Thoracic aorta (tissue), 2 donors: ENCODE measurements at places on chromosomes 1 and 21.

DNA sequence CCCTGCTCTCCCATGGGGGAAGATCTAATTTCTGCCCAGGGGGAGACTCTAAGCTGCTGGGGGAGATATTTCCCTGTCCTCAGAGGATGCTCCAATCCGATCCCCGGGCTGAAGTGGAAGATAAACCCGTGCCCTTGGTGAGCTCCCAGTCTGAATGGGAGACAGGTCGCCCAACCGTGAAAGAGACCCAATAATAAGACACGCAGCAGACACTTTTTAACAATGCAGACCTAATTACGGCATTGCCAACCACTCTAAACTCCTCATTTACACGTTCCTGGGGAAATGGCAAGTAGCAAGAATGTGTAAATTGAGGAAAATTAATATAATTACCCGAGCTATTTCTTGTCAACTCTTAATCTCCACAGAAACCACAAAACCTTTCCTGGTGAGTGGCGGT is 48.7 kb upstream of the ACTL8 start:
- no peak for DNase-seq

GRCh38 chr1:160437432-160438316 is 37.3 kb downstream of the VANGL2 start:
- no peak for DNase-seq

DNA sequence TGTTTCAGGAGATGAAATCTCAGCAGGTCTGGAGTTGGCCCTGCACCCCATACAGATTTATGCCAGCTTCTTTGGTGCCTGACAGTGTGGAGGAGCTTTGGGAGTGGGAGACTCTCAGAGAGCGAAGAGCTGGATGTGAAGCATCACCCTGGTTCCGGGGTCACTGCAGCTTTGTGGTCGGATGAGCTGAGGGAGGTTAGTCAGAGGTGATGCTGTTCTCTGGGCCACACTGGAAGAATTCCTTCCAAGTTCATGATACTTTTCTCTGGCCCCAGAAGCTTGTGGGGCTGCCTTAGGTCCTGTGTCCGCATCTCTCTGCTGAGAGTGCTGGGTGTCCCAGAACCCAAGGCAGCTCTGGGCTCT is 467.8 kb downstream of the CAMTA1 start:
- no peak for DNase-seq

- no peak for DNase-seq
Measured at GRCh38 chr1:36366091-36366661, 19.5 kb downstream of the STK40 start.

GRCh38 chr1:89943846-89944781 is 50.8 kb upstream of the ZNF326 start:
- no peak for DNase-seq

DNA sequence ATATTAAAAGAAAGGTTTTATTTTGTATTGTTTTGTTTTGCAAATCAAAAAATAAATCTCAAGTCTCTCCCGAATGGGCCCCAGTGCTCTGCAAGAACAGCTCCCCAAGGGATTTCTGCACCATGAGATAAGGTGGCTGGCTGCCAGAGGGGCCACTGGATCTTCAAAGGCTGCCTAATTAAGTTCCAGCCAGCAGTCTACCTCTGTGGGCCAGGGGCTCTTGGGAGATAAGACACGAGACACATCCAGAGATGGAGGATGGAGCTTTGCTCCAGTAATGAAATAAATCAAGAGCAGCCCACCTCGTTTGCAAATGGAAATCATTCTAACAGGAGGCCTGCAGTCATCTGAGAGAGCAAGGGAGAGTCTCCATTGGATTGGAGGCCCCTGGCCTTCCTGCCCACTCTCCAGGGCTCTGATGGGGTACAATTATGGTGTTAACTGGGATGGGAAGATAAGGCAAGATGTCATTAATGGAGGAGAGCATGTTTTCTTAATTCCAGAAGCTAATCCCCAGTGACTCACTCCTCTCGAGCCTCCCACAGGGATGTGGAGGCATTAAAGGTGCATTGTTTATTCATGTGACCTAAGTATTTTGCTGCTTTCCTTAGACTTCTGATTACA is 155.2 kb upstream of the KAZN start:
- DNase-seq, result no peak

DNA sequence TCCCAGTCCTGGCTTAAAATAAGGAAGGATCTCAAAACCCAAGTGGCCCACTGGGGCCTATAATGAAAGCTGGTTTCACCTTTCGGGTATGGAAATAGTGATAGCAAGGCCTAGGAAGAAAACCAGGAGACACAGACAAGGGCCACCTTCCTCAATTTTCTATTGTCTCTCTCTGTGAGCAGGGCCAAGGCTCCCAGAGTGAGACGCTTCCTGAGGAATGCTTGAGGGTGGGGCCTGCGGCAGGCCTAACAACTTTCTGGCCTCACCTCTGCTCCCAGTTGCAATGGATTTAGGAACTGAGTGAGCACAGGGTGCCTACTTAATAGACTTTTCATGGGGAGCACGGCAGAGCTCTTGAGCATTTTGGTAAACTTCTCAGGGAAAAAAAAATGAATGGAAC is 300.9 kb downstream of the ASTN1 start:
- no peak for DNase-seq

DNA sequence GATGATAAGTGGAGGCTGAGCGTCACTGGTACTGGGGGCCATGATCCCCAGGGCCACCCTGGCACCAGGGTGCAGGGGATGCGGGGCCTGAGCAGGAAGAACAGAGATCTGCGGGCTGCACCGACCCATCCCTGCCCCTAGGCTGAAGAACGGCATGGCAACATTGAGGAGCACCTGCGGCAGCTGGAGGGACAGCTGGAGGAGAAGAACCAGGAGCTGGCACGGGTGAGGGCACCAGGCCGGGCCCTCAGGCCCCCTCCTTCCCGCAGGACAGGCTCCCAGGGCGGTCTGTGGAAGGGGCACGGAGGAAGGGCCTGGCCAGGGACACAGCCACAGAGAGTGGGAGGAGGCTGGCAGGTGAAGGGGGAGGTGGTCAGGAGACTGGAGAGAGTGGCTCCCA is 21.8 kb downstream of the PPFIA4 start:
- no peak for DNase-seq

- DNase-seq, result no peak
Measured at GRCh38 chr1:210525716-210526454, 197.2 kb downstream of the HHAT start.

DNA sequence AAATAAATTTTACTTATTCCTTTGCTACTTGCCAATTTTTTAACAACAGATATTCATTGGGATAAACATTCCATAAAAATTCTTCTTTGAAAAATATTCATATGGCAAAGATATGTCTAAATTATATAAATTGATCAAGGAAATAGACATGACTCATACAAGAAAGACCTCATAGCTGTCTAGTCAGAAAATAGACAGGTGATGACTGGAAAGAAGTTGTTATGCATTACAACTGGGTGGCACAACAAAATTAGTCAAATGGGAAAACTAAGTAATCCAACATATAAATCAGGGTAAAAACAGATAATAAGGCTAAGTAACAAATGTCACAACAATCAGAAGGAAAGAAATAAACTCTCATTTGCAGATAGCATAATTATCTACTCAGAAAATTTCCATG is 92.0 kb downstream of the USH2A start:
- DNase-seq, result no peak

- no peak for DNase-seq
Measured at GRCh38 chr1:208461680-208462079, 217.5 kb upstream of the PLXNA2 start.

GRCh38 chr1:33176362-33176850 is 5.4 kb downstream of the TRIM62 start:
- DNase-seq, result no peak

DNA sequence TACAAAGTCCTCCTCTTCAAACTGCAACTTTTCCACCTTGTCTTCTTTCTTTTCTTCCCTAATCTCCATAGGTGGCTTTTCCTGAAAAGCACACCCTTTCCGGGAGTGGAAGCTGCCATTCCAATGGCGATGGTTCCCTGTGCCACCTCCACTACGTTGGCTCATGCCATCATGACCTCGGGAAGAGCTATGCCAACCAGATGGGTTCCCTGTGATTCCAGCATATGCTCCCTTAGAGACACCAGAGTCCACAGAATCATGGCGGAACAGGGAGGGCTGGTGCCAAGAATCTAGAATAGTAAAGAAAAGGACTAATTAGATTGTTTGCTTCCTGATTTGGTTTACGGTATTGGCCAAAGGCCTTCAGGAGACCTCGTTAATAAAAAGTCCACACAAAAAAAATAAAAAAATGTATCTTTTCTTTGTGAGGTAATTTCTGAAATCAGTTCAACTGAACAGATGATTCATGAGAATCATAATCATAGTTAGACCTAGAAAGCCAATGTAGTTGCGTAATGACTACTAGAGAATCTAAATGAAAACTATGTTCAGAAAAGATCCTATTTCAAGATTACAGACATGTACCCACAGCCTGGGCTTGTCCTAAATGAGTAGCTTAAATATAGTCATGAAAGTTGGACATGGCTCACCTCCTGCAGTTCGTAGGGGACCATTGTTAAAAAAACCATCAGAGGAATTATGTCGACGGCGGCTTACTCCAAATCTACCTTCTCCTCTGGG is 30.9 kb upstream of the CCDC17 start:
- no peak for DNase-seq

DNA sequence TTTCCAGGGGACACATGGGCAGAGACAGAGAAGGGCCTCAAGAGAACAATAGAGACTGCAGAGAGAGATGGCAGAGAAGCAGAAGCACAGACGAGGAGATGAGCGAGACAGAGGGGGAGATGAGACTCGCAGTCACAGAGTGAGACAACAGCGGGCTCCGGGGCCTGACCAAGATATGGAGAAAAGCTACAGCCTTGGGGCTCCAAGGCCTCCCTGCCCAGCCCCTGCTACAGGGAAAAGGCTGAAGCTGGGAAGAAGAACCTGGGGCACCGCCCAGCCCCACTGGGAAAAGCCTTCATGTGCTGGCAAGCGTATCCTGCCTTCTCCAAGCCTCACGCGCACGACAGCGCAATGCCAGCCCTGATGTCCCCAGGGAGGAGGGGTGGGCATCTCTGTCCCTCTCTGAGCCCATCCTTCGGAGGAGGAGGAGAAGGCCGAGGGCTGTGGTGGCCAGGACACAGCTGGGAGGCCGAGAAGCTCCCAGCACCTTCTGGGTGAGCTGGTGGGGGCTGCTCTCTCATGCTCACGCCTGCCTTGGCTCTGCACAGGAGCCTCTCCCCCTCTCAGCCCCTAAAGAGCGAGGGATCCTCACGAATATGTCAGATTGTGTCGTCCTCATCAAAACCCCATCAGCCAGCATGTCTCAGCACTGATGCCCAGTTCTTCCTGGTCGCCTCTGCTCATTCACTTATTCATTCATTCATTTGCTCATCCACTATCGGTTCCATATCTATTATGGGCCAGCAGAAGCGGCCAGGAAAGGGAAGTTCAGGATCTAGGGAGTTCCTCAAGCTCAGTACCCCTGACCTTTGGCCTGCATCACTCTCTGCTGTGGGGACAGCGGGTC is 56.6 kb downstream of the ACOT7 start:
- DNase-seq, result no peak

DNA sequence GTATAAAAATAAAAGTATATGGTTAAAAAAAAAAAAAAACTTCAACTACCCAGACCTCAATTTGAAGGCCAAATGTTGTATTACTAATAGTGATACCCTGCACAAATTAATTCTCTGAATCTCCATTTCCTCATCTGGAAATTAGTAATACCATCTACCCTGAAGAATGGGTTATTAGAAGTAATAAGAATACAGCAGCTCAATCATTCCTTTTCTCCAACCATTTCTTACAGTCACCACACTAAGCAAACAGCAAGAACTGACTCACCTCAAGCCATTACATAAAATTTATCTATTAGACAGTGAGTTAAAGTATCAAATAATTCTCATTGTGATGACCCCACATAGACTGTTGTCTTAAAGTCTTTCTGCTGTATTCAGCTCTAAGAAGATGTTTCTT is 39.6 kb downstream of the RERE start:
- no peak for DNase-seq

DNA sequence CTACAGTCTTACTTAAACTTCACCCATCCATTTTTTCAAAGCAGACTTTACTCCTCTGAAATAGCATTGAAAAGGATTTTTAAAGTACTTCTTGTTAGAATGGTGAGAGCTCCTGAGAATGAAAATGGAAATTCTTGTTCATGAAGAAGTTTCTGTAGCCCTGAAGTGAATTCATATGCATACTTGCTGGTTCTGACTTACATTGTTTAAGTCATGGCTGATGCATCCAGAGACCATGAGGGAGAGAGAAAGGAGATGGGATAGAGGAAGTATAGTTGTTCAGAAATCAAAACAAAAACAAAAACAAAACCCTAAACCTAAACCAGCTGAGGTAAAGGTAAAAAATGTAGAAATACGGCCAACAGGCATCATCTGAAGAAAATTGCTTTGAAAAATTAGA is 27.1 kb upstream of the SAMSN1 start:
- DNase-seq, result no peak

- no peak for DNase-seq
Measured at GRCh38 chr1:97441966-97442365, 478.9 kb downstream of the DPYD start.

DNA sequence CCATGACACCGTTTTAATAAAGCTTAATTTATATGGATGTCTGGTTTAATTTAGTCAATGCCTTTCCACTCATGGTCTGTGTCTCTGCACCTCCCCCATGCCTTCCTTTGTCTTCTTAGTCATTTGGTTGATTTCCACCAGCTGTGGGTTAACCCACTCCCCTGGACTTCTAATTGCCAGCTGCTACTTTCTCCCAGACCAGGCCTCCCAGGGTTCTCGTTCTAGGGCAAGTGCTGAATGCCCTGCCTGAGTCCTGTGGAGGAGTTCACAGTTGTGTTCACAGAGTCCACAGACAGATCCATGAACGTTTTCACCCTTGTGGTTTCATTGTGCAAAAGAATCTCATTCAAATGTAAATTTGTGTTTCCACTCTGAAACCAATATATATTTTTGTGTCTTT is 243.4 kb downstream of the NUF2 start:
- DNase-seq, result no peak

GRCh38 chr1:91374086-91374485 is 30.6 kb downstream of the HFM1 start:
- DNase-seq, result no peak

DNA sequence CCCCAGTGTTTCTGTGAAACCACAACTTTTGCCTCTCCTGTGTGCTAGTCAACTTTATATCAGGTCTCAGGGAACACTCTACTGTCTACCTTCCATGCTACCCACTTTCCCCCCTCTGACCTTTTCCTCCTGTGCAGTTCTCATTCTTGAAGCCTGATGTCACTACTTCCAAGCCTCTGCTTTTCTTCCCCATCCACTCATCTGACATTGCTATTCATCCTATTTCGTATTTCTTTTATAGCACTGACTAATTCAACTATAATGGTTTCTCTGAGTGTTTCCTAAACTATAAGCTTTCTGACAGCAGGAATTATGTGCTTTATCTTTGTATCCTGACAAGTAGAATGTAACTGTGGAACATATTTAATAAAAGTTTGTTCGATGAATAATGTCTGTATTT is 18.2 kb upstream of the DPH5 start:
- DNase-seq, result no peak

DNA sequence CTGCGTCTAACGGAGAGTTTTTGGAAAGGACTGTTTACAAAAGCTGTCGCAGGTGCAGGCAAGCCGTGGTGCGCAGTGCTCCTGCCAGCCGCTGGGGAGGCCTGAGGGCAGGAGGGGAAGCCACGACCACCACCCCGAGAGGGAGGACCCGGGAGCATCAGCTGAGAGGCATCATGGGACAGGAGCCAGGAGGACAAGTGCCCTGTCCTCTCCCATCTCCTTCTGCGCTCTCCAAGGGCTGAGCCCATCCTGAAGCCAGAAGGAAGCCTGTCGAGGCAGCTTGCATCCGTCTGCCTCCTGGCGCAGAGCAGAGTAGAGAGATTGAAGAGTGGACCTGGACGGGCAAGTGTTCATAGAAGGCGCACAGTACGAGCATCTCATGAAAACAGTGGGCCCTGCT is 310.9 kb downstream of the KIF26B start:
- DNase-seq, result no peak

- no peak for DNase-seq
Measured at GRCh38 chr21:35586305-35586704, 474.0 kb downstream of the SETD4 start.
